ENCODE measurements at places on chromosomes 7 and 10. TPM values are rescaled to one million over a fixed set of nuclear protein-coding genes. Genes with fewer than 3 reads are reported as not detected.

DNA sequence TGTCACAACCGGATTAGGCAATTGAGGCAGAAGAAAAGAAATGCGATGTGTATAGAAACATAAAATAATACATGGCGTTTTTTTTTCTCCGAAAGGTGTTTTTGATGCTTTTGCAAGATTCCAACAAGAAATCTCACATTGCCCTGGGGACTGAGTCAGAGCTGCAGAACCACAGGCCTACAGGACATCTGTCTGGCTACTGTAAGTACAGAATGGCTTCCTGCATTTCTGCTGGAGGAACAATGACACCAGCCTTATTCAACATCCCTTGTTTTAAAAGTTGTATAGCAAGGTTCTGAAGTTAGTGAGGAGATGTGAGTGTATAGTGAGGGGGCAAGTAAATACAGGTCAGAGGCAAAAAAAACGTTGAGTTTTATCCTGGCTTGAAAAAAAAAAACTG is 256.4 kb downstream of the ABCA13 start:
- no peak for DNase-seq

- no peak for DNase-seq
Measured at GRCh38 chr10:113033991-113034390, 83.9 kb downstream of the TCF7L2 start.

GRCh38 chr10:33453081-33454025 is 118.9 kb upstream of the NRP1 start:
- no peak for DNase-seq

DNA sequence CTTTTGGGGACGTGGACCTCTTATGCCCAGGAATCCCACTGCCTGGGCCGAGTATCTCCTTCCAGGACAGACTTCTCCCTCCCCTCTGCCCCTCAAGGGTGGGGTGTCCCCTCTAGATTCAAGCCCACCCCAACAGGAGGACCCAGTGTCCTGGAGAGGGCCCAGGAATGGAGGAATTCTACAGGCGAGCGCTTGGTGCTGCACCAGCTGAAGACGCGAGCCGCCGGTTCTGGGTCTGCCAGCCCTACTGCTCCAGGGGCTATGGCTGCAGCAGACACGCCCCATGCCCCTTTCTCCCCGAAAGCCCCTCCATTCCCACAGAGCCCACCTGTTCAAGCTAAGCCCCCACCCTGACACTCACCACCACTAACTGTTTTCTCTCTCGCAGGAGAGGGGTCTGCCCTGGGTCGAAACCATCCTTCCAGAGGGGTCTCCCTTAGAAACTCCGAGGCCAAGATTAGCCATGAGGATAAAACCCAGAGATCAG is 8.6 kb downstream of the CRYGN start:
- no peak for DNase-seq

GRCh38 chr7:30751696-30752273 is at the start of gene INMT:
Gene INMT (plus strand): TSS chr7:30752135. CDS start chr7:30752151, 16 bp downstream.
- DNase-seq = no peak

GRCh38 chr10:95389176-95389575 is 98.4 kb upstream of the PDLIM1 start:
- no peak for DNase-seq

CABCOCO1 gene
- total RNA-seq = not detected

SGCE gene
- total RNA-seq = 23.1 TPM

GIMAP1 gene
- total RNA-seq = not detected

DNA sequence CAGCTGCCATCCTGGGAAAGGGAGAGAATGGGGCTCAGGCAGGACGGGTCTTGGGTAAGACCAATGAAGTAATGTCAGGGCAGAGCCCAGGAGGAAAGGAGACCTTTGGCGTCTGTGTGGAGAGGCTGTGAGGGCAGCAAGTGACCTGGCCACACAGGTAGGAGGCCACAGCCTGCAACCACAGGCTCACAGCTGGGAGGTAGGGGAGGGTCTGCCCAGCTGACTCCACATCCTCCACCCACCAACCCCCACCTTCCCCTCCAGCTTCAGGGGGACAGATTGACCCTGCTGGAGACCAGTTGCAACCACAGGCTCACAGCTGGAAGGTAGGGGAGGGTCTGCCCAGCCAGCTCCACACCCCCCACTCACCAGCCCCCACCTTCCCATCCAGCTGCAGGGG is 262.2 kb upstream of the TCERG1L start:
- DNase-seq = no peak

- no peak for DNase-seq
Measured at GRCh38 chr7:78149787-78150186, 351.2 kb downstream of the PHTF2 start.

- DNase-seq = no peak
Measured at GRCh38 chr7:139854124-139854511, 25.1 kb downstream of the TBXAS1 start.

PLAU gene
- 94.9 TPM for total RNA-seq

DNA sequence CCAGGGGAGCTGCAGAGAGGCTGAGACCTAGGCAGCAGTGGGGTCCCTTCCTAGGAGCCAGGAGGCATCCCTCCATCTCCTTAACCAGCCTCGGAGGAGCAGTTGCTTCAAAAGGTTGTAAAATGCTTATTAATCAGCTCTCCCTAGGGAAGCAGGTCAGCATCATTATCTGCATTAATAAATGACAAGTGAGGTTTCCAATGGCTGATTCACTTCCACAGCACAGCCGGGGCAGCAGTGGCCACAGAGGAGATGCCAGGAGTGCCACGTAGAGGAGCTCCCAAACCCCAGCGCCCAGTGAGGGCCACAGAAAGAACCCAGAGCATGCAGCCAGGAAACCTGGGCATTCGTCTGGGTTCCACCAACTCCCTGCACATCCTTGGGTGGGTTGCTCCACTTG is 8.2 kb upstream of the NPFFR1 start:
- DNase-seq = no peak

OR6V1 gene
- total RNA-seq = not detected

DNA sequence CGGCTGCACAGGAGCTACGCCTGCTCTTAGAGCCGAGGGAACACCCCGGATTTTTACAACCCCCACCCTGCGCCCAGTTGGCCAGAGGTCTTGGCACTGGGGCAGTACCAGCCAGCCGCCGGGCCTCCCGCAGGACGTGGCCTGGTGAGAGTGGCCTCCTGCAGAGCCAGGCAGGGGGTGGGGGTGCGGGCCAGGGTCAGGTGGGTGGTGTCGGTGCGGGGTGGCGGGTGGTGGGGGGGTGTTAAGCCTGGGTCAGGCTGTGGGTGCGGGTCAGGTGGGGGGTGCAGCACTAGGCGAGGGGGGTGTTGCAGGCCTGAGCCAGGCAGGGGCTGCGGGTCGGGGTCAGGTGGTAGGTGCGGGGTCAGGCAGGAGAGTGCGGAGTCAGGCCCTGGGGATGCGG is 647 bp downstream of the ECHS1 start:
- DNase-seq = no peak

STEAP4 gene
- total RNA-seq = 12.1 TPM

IL6 gene
- total RNA-seq = 1.4 TPM

ELFN1 gene
- total RNA-seq = 0.09 TPM

- no peak for DNase-seq
Measured at GRCh38 chr7:37683246-37684120, at the start of gene GPR141. Gene GPR141 (plus strand): TSS chr7:37683766. CDS start chr7:37740394, 56,628 bp downstream.

- no peak for DNase-seq
Measured at GRCh38 chr10:103612462-103613365, 119.2 kb downstream of the NEURL1 start.

NANOS1 gene
- 7.2 TPM for total RNA-seq

GRCh38 chr7:44761207-44762161 is 12.8 kb downstream of the ZMIZ2 start:
- no peak for DNase-seq

DNA sequence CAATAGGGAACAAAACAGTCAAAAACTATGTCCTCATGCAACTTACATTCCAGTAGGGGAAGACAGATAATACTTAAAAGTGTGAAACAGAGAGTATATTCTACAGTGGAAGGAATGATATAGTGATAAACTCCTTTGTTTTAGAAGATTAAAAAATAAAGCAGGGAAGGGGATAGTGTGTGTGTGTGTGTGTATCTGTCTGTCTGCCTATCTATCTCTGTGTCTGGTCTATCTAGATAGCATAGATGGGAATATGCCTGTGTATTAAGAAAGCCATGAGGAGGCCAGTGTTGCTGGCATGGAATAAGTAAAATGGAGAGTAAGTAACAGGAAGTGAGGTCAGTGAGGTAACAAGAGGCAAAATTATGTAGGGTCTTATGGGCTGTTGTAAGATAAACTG is 42.2 kb downstream of the EXOC6 start:
- no peak for DNase-seq

- DNase-seq = no peak
Measured at GRCh38 chr7:155759740-155760430, 52.4 kb downstream of the SHH start.

PIK3CG gene
- total RNA-seq = not detected

TUBAL3 gene
- total RNA-seq = 0.52 TPM

- no peak for DNase-seq
Measured at GRCh38 chr10:14758994-14759664, 15.6 kb downstream of the FAM107B start.

SYT15B gene
- 0.94 TPM for total RNA-seq

GRCh38 chr7:107292591-107292990 is 123.8 kb downstream of the HBP1 start:
- DNase-seq = no peak

DNA sequence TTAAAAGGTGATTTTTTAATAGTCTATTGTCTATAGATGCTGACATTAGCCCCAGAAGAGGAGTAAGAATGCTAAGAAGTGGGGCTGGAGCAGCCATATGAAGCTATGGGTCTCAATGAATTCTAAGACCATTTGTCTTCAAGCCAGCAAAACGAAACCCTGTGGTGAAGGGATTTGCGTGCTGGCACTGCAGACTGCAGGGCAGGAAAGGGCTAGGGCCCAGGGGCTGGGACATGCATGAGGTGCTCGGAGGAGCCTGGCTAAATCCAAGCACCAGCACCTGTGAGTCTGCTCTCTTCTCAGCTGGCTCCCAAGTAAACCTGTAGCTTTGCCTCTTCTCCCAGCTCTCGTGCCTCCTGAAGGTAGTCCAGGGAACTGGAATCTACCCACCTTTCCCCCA is 1.3 kb upstream of the NDST2 start:
- no peak for DNase-seq

- no peak for DNase-seq
Measured at GRCh38 chr10:108203905-108204527, 1039.5 kb upstream of the SORCS1 start.

GRCh38 chr7:120920591-120921274 is 29.8 kb upstream of the ING3 start:
- DNase-seq = no peak

- no peak for DNase-seq
Measured at GRCh38 chr10:104601166-104601565, 39.9 kb upstream of the SORCS3 start.

GRCh38 chr10:124578231-124579010 is 116.8 kb downstream of the LHPP start:
- DNase-seq = no peak

DNA sequence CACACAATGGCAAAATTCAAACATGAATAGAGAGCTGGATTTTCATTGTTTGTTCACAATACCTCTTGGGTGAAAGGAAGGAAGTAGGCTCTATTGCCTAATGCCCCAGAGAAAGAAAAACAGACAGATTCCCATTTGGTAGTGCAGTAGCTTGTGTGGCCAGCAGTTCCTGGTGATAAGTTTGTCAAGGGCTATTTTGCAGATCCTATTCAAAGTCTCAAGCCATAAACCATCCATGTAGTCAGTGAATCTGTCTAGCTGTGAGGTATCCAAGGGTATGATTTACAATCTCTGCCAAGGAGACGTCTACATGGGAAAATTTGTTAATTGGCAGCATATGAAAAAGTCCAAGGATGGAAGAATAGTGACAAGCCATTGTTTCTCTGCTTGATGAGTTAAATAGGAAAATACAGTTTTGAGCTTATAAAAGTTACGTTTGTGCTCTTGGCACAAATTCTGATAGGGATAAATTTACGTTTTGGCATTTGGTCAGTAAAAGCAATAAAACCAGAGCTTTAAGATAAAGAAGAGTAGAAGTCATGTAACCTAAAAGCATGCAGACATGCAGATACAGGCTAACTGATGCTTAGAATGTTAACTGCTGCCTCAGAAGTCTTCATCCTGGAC is 269.1 kb downstream of the GATA3 start:
- DNase-seq = no peak

DNA sequence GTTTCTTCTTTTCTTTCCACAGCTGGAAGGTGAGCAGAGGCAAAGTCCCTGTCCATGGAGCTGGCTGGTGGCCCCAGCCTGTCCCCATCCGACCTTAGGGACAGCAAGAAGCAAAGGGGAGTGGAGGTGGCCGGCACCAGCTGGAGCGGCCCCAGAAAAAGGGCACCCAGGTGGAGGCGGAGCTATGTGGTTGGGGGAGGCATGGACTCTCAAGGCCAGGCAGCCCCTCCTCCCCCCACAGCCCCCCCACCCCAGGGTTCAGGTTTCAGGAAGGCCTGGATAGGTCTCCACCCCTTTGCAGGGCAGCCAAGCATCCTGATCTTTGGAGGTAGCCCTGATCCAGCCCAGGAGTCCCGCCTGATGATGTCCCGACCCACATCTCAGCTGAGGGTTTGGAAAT is at the start of gene SSC4D:
TSS of gene SSC4D (minus strand) at position 161 of the 400 bp plus-strand sequence. CDS start 5,258 bp downstream, outside the sequence.
- peak; percentile 38 for DNase-seq

GIMAP6 gene
- total RNA-seq = not detected

ACTL6B gene
- not detected for total RNA-seq

DNA sequence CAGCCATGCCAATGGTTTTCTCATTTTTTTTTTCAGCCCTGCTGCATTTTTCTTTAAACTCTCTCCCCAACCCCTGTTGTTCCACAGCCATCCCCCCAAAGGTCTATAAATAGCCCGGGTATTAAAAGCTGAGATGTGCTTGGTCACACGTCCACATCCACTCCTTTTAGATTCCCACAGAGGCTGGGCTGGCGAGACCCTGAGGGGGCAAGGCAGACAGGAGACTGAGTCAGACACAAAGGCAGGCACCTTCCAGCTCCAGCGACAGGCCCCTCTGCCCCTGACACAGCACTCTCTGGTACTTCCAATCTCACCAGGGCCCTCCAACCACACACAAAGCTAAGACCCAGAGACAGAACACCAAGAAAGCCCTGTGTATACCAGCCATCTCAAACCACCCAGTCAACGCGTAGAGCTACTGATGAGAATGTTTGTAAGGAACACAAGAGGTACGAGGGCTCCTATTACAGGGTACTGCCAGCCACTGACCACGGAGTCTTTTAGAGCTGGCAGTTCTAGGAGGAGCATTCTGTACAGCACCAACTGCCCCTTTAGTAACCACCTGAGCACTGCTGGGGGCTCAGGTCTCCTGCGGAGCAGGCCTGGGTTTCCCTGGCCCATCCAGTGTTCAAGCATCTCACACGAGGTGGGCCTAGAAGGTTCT is 64.2 kb upstream of the DDC start:
- DNase-seq = no peak

- no peak for DNase-seq
Measured at GRCh38 chr7:52749880-52750279, 285.6 kb upstream of the POM121L12 start.

PRKG1 gene
- 0.68 TPM for total RNA-seq

- DNase-seq = no peak
Measured at GRCh38 chr7:87853237-87853864, 22.8 kb downstream of the SLC25A40 start.

- no peak for DNase-seq
Measured at GRCh38 chr10:17215782-17216122, 12.3 kb upstream of the VIM start.

BTBD16 gene
- 0.37 TPM for total RNA-seq

FAM13C gene
- not detected for total RNA-seq

SLC26A3 gene
- not detected for total RNA-seq

Measured in PC-9 (cell line).